NCI-H1417 (cell line): ENCODE measurements at places on chromosomes 5 and 9.

DNA sequence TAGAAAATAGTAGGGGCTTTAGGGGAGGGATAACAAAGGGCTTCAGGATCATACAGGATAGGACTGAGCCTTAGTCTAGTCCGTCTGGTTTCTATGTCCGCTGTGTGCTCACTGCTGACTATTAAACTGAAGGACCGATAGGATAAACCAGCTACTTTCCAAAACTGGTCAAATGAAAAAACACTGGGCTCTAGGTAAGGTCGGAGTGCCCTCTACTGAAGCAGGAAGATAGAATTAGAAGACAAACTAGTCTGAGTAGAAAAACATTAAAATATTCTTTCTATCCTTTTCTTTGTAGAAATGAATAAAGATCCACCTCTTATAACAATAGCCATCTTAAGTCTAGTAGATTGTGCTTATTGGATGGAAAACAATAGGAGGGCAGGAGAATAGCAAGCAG, 133.6 kb downstream of the CEMIP2 start:
- DNase-seq: no peak

GRCh38 chr9:20611691-20612287, 10.5 kb downstream of the MLLT3 start:
- no peak for DNase-seq

GRCh38 chr5:152855441-152855840, 450.4 kb upstream of the NMUR2 start:
- no peak for DNase-seq

DNA sequence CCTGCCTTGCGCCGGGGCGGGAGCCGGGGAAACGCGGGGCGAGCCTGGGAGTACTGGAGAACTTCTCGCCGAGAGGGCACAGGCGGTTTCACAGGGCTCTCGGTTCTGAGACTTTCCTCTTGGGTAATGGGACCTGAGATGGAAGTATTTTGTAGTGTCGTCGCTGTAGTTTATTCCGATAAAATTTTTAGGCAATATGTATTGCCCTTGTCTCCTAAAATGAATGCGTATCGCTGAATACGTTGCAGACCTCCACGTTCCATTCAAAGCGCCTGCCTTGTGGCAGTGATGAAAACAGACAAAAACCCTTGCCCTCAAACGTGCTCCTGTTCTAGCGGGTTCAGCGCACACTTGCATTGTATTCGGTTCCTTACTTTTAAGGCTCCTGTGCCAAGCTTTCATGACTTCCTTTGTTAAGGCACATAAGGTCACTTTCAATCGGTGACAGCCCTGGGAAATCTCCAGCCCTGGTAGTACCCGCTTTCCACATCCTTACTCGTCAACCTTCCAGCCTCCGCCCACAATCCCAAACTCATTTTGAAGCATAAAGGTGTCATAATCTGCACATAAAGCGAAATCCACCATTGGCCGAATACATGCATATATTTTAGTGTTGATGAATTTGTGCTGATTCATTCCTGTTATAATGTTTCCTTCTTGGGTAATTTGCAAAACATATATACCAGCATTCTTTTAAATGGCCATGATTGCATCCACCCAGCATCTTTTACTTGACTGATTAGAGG, 694 bp downstream of the RMI1 start:
- DNase-seq: peak; percentile 79

GRCh38 chr9:109689701-109690100, 90.3 kb upstream of the PALM2AKAP2 start:
- no peak for DNase-seq

- DNase-seq: no peak
These were observed 4.4 kb upstream of the OR2S2 start for GRCh38 chr9:35962126-35962906.

DNA sequence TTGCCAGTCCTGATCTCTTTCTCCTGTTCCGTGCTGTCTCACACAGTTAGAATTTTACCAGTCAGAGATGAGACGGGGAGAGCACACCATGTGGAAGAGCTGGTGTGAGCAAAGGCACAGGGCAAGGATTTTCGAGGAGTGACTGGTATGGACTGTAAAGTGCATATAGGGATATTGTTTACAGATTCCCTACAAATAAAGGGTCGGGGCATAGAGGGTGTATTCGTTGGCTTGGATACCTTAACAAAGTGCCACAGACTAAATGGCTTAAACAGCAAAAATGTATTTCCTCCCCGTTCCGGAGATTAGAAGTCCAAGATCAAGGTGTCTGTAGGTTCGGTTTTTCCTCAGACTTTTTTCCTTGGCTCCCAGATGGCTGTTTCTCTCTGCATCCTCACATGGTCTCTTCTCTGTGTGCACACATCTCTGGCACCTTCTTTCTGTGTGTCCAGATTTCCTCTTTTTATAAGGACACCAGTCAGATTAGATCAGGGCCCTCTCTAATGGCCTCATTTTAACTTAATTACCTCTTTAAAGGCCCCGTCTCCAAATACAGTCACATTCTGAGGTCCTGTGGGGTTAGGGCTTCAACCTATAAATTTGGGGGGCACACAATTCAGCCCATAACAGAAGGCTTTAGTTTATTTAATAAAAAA, 23.4 kb downstream of the CYFIP2 start:
- DNase-seq: no peak

DNA sequence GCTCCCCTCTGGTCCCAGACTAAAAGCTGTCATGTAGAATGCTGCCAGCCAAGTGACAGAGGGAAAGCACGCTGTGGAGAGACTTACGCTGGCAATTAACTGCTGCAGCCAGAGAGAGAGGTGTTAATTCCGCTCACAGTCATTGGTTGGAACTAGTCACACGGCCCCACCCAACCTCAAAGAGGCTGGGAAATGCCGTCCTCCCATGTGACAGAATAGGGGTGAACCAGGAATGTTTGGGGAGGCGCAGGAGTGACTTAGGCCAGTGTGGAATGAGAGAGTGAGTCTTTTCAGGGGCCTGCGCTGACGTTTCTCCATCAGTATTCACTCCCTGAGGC, 87.6 kb downstream of the AMBP start:
- no peak for DNase-seq

GRCh38 chr5:56739990-56740389, 75.4 kb upstream of the MAP3K1 start:
- no peak for DNase-seq

- DNase-seq: no peak
These were observed 269.8 kb upstream of the CDH9 start for GRCh38 chr5:27308153-27308552.

DNA sequence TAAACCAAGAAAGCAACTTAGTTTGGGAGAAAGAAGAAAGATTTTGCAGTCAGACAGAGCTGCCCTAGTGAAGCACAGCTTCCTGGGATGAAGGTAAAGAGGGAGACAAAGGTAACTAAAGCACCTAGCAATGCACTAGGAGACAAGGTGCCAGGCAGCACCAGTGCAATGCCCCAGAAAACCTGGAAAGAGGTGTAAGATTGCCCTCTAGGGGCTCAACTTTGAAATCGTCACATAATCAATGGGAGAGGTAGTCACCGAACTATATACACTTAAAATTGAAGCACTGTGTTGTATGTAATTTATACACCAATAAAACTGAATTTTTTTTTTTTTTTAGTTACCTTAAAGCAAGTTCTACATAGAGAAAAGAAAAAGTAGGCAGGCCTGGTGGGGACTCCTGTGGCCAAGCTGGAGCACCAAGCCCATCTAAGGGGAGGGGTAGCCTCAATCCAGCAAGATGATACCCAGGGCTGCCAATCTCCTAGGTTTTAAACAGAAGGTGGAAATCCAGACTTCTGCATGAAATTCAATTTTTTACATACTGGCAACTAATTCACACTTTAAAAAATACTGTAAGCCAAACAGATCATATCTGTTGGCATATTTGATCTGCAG, 48.2 kb downstream of the CDK5RAP2 start:
- DNase-seq: peak; percentile 2

DNA sequence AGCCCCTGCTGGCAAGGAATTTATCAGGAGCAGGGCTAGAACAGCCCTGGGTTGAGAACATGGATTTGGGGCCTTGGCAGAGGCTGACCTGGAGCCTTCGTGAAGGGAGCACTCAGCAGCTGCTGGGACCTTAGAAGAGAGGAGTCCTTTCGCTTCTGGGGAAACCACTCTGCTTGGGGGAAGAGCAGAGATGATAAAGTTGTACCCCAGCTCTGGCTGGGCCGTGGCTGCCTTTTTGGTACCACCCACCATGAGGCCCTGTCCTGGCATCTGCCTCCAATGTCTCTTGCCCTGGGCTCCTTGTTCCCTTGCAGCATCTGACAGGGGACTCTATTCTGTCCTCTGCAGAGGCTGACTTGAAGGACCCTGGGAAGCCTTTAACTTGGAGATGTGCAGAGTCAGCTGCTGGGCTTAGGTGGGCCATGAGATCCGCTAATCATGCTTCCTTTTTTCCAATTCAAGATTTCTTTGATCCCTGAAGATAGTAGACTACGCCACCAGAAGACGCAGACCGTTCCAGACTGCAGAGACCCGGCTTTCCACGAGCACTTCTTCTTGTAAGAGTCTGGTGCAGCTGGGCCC, 20.2 kb downstream of the RGS3 start:
- DNase-seq: no peak

GRCh38 chr9:17761984-17762676, 183.3 kb downstream of the SH3GL2 start:
- peak; percentile 76 for DNase-seq

- no peak for DNase-seq
These were observed 59.7 kb downstream of the PPP2R2B start for GRCh38 chr5:146818822-146819221.

DNA sequence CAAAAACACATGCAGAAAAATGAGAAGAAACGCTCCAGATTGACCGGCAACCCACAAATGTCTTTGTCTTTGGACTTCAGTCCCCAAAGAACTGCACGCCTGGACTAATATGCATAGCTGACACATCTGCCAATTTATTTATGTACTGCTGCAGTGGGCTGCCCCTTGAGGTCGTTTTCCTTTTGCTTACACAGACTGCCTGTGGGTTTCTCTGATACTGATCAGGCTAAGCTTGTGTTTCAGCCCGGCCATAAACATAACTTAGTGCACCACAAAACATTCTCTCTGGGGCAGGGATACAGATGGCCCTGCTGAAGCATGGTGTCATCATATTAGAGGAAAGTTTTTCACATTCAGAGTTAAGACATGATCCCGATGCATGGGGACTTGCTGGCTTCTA, 75.4 kb downstream of the NUDT12 start:
- no peak for DNase-seq

- no peak for DNase-seq
These were observed 188.3 kb upstream of the MEF2C start for GRCh38 chr5:89071101-89071940.

- no peak for DNase-seq
These were observed 79.5 kb downstream of the CRB2 start for GRCh38 chr9:123435471-123435870.

GRCh38 chr9:107674721-107675277, 185.2 kb upstream of the KLF4 start:
- DNase-seq: no peak

- peak; percentile 71 for DNase-seq
These were observed 597.9 kb upstream of the SGCD start for GRCh38 chr5:155728857-155729683.

- DNase-seq: no peak
These were observed 348.2 kb downstream of the IRX2 start for GRCh38 chr5:2403296-2403695.

DNA sequence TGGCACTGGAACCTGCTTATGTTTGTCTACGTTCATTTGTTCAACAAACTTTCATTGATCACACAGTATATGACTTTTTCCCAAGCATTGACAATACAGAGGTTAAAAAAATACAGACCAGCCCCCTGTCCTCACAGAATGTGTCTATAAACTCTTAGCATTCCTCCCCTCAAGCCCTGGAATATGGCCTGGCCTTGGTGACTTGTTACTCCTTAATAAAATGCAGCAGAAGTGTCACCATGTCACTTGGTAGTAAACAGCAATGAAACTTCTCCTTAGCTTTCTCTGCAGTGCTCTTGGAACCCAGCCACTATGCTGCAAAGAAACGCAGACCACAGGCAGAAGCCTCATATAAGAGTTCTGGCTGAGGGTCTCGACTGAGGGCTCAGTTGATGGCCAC, 19.1 kb upstream of the SLC1A3 start:
- no peak for DNase-seq

- no peak for DNase-seq
These were observed 820.5 kb downstream of the PTPRD start for GRCh38 chr9:9792144-9792857.

DNA sequence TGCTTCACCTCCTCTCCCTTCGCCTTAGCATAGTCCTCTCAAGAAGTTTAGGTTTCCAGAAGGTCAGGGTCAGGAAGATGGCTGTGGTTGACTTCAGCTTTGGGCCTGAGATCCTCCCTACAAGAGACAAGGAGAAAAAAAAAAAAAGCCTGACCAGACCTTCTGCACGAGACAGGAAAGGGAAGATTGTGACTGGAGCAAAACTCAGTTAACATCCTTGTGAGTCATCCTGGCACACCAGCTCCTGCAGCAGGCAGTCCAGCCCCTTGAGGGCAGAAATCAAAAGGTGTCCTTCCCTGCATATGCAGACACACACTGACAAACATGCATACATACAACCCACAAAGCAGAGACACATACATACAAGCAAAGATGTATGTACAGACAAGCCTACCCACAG, 18.0 kb upstream of the ENHO start:
- no peak for DNase-seq

DNA sequence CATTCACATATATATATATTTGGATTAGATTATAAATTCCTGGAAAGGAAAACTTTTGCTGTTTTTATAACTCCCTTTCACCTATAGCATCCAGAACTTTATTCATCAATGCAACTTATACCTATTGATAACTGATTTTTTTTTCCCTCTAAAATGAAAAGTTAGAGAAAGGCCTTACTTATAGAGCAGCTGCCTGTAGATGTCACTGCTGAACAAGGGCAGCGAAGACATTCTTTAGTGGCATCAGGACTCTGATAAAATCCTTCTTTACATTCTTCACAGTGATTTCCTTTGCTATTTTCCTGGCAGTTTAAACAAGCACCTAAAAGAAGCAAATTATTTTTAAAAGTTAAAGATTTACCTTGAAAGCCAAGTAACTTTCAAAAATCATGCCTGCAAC, 32.3 kb upstream of the CDK5RAP2 start:
- peak; percentile 13 for DNase-seq

GRCh38 chr5:65186646-65187227, 295.0 kb downstream of the ADAMTS6 start:
- DNase-seq: no peak
